ENCODE measurements at places on chromosomes 6 and 20.

DNA sequence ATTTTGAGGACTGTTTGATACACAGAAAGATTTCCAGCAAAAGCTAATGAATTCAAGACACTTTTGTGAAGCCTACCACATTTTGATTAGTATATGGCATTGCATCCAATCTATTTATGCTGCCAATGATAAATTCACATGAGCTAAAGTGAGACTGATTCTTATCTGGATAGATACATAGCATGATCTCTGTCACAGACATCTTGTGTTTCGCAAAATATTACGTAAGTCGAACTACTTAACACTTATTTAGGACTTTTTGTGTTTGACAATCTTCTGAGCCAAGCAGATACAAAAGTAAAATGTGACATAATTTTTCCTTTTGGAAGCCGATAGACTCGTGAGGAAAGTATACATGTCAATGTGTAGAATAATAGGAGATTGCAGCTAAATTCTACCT, 251.6 kb downstream of the HACE1 start:
- DNase-seq = no peak

DNA sequence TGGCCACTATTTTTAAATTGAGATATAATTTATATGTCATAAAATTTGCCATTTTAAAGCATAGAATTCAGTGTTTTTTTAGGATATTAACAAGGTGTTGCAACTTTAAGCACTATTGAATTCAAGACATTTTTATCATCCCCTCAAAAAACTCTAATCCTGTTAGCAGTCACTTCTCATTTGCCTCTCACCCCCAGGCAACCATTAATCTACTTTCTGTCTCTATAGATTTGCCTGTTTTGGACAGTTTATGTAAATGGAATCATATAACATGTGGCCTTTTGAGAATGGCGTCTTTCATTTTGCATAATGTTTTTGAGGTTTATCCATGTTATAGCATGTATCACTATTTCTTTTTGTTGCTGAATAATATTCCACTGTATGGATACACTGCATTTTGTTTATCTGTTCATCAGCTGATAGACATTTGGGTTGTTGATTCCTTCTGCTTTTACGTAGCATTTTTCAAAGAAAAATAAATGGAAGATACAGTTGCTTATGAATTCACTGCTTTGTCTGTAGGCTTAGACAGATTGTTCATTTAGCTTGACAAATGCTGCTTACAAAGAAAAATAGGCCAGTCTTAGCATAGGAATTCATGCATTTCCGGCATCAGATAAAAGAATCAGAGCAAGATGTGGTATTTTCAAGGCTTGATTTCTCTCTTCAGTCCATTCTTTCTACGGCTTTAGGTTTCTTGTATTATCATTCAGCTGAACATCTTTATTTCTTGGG, 52.9 kb downstream of the STK4 start:
- no peak for DNase-seq

DNA sequence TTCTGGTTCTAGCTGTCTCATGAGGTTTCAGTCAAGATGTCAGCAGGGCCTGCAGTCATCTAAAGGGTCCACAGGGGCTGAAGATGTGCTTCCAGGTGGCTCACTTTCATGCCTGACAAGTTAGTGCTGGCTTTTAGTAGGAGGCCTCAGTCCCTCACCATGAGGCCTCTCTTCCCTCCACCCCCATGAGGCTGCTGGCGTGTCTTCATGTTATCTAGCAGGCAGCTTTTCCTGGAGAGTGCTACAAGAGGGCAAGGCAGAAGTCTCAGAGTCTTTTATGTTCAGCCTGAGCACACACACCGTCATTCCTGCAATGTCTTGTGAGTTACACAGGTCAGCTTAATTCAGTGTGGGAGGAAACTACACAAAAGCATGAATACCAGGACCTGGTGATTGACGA, 769.9 kb downstream of the HDGFL1 start:
- DNase-seq = no peak

DNA sequence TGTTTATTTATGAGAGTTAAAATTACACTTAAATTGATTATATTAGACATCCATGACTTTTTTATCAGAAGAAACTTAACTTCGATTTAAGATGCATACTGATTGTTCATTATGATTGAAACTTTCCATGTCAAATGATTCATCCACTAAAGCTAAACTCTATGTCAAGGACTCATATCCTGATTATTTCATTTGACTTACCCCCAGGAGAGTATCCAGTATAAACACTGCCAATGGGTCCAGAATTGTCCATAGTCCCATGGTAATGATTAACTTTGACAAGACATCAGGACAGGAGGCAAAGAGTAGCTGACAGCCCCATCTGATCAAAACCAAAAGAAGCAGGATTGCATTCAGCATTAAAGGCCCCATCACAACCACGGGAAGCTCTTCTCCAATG, 709.9 kb downstream of the TFAP2A start:
- DNase-seq = no peak

- no peak for DNase-seq
These were observed 125.7 kb downstream of the ANKS1A start for GRCh38 chr6:35014786-35015185.

GRCh38 chr6:158769771-158770432, 49.3 kb downstream of the EZR start:
- DNase-seq = no peak

DNA sequence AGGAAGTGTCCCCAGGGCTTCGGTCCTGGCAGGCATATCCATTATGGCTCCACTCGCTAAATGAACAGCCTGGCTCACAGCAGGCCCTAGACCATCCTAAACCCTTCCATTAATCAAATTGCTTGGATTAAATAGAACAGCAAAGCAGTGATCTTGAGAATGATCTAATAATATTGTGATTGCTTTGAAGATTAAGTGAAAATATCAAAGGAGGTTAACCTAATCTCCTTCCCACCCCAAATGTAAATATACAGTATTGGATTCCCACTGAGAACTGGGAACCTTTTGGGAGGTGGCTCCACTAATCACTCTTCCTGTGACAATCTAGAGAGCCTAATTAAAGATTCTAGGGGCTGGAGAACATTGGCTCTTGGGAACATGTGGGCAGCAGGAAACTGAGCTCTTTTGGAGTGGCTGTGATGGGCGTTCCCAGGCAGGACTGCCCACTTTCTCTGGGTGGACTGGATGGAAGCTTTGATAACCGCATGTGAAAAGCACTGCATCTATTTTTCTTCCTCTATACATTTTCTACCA, 68.3 kb upstream of the FRMD1 start:
- DNase-seq = no peak

- no peak for DNase-seq
These were observed 5.0 kb downstream of the FAM217B start for GRCh38 chr20:59945175-59945574.

DNA sequence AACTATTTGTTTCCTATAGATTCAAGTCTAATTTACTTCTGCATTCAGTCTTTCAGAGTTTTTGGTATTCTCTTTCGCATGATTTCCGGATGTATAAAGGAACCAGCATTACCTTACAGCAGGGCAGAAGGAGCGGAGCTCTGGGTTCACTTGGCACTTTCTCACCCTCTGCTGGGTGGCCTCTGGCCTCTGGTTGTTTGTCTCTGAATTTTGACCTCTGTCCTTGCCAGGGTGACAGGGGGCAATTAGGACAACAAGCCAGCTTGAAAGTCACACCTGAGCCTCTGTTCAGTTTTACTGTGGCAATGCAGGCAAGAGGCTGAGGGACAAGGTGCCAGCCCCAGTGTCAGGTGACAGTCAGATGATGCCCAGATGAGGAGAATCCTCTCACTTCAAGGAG, 69.4 kb upstream of the KIF25 start:
- no peak for DNase-seq

DNA sequence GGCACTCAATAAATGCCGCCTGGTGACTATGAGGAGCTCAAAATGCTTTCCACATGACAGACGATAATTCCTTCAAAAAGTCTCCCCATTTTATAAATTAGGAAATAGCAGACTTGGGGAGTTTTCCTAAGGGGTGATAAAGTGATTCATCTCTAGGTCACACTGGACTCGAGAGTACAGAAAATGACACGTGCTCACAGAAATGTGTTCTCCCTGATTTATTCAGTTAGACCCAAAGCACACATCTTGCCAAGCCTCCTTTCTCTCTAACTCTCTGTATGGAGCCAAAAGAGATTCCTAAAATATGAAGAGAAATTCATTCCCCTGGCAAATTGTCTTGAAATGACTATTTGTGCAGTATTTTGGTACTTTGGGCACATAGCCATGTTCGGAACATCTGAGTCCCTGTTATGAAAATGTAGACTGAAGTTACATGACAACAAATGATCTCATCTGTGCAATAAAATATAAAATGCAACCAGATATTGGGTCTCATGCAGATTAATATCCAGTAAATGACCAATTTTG, 381.1 kb downstream of the TFAP2B start:
- no peak for DNase-seq

DNA sequence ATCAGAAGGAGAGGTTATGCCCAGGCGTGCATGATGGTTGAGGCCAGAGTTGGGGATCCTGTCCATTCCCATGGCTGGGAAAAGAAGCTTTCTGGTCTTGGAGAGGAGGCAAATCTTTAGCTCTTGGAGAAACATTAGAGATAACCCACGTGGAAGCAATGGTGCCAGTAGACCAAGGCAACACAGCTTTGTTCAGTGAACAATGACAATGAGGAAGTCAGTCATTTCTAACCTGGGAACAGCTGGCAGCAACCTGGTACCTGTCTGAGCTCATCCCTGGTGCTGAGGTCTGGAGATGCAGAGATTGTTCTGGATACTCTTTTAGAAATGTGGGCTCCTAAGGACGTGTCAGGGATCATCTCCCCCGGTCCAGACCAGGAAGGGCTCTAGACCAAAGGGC, 76.7 kb upstream of the PAX1 start:
- no peak for DNase-seq

DNA sequence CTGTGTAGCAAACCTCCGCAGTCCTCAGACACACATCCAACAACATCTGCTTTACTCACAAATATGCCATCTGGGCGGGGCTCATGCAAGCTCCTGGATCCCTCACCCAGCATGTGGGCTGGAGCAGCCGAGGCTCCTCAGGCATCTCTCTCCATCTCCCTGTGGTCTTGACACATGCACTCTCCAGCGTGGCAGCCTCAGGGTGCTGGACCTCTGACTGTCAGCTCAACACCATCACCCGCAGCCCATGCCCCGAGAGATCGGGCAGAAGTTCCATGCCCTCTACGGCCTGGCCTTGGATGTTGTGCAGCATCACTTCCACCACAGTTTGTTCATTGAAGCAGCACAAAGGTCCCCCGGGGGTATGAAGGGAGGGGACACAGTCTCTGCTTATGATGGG, 32.6 kb upstream of the CD93 start:
- DNase-seq = no peak

- no peak for DNase-seq
These were observed 26.9 kb upstream of the FANCE start for GRCh38 chr6:35425284-35425683.

- DNase-seq = no peak
These were observed 285.0 kb downstream of the KHDC1L start for GRCh38 chr6:72940265-72940664.

DNA sequence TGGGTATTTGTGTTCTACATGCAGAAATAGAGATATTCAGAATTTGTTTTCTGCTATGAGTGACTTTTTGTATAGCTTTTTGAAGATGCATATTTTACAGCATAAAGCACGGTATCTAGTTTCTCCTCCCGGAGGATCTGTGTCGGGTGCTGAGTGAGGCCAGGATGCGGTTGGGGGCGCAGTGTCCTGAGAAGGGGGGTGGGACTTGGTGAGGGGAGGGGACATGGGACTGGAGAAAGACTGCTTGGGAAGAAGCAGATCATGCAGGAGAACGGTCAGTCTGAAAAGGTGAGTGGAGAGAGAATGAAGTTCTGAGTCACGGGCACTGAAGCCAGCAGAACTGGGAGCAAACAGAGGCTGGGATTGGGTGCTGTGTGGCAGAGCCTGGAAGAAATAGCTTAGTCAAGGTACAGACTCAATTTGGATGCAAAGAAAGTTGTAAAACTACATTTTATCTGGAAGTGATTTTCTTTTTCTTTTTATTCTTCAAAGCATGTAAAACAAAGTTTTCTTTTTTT, 44.0 kb downstream of the STX11 start:
- DNase-seq = no peak

- no peak for DNase-seq
These were observed 2.0 kb downstream of the MAN1A1 start for GRCh38 chr6:119347466-119348095.

GRCh38 chr6:16139556-16139955, 10.7 kb downstream of the MYLIP start:
- DNase-seq = no peak

DNA sequence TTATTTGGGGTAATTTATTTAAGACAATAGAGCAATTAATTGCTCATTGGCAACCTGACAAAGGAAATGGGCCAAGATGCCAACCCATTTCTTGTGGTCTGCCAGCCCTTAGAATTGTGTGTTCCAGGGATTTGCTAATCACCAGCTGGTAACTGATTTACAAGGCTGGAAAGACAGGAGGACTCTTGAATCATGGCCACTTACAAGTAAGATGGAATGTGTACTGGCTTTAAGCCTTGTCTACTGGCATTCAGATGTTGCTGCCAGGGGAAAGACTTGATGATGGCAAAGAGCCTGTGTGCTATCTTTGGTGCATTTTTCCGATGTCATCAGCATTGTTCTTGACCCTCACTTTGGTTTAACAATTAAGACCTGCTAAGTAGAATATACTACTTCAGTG, 91.0 kb downstream of the BCKDHB start:
- no peak for DNase-seq

DNA sequence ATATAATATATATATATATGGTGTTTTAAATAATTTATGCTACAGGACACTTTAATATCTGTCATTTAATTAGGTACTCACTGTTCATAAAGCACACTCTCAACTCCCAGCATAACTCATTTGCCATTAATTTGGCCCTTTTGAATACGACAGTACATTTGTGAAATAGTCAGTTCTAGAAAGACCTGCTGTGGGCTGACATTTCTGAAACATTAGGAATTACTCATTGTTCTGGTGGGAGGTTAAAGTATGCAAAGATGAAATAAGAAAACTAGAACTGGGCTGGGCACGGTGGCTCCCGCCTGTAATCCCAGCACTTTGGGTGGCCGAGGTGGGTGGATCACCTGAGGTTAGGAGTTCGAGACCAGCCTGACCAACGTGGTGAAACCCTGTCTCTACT, 497.5 kb downstream of the UTRN start:
- no peak for DNase-seq

DNA sequence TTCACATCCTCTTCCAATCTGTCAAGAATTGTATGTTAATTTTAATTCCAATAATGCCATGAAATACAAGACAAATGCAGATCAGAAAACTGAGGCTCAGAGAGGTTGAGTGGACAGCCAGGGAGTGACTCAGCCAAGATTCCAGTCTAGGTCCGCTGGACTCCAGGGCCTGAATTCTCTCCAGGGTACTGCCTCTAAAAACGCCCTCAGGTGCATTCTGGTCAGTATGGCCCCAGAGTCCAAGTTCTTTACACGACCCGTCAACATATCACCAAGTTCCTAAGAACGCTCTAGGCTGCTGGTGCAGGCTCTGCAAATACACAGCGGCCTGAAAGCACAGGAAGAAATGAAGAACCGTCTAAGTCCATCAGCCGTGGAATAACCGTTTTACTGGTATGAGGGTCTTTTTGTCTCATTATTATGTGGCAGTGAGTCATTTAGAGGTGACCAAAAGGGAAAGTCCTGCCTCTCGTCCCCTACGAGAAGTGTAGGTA, 709 bp upstream of the ASXL1 start:
- no peak for DNase-seq

- no peak for DNase-seq
These were observed 22.3 kb upstream of the SAYSD1 start for GRCh38 chr6:39137245-39137644.

GRCh38 chr6:25192590-25193459, 86.3 kb upstream of the CARMIL1 start:
- no peak for DNase-seq

All from nucleus accumbens (tissue), 56 donors.